ENCODE measurements at places on chromosomes 2 and 18. TPM values are rescaled to one million over a fixed set of nuclear protein-coding genes. Genes with fewer than 3 reads are reported as not detected.

GRCh38 chr2:234285541-234285940 lies 211.3 kb downstream of the ARL4C start:
- no peak overlapping the region for H3K4me3 ChIP-seq
- no peaks in the 10 kb centered on the region for H3K27me3 ChIP-seq
- H3K4me1 ChIP-seq: peaks cover 16% of the 10 kb centered on the region
- H3K27ac ChIP-seq: no peak overlapping the region

DNA sequence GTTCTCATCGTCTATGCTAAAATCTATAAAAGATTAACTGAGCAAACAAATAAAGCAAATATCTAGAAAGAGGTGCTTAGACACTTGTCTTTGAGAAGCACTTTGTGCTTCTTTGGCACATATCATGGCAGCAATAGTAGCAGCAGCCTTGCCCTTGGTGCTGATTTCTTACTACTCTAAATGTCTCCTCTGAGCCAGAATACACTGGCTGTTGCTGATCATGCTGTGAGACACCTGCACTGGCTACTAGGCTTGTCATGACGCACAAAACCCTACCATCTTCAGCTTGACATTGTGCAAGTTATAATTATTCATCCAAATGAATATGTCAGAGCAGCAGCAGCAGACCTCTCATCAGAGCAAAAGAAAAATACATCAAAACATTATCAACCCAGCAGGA lies 46.7 kb downstream of the FANCL start:
- no peaks in the 10 kb centered on the region for H3K27me3 ChIP-seq
- no peak for DNase-seq
- H3K4me3 ChIP-seq: no peak overlapping the region
- no peak overlapping the region for H3K27ac ChIP-seq

DNA sequence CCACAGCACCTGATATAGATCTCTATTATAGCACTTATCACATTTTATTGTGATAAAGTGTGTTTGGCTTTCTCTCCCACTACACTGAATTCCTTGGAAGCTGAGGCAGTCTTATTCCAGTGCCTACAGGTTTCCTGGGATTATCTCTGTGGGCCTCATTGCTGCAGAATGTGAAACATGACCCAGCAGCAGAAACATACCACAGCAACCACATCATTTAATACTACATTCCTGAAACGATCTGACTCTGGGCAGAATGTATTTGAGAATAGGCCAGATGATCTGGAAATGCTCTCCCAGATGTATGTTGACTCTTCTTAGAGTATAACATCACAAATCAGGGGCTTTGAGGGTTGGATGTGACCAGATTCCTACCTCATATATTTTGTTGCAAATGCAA lies 323.5 kb upstream of the TANK start:
- no peaks in the 10 kb centered on the region for H3K27me3 ChIP-seq
- H3K27ac ChIP-seq: no peak overlapping the region
- H3K4me1 ChIP-seq: no peaks in the 10 kb centered on the region
- no peak for DNase-seq
- no peak overlapping the region for H3K4me3 ChIP-seq
- no peaks in the 10 kb centered on the region for H3K36me3 ChIP-seq

DNA sequence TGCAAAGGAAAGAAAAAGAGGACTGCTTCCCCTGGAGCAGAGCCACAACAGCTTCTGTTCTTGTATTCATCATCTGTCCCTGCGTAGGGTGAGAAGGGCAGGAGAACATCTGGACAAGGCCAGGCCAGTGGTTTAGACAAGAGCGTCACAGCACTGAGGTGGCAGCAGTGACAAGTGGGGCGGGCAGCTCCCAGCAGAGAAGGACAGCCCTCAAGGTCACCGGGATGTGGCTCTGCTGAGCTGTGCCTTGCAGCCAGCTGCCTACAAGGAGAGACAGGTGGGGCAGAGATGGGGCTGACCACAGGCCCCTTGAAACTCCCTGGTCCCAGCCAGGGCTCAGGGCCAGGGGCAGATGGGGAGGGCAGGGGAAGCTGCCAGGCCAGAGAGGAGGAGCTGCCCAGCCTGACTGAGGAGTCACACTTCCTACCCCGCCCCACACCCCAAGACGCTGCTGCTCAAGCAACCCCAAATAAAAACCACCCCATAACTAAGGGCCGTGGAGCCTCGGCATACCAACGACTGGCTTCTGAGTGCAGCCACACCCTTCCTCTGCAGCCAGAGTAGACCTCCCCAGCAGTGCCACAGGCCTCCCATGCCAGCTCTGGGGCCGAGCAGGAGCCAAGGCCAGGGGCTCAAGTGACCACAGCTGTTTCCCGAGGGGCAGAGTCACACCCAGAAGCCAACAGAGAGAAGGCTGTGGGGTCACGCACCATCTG lies 5.4 kb downstream of the RAB11FIP5 start:
- H3K4me3 ChIP-seq: no peak overlapping the region
- no peak for DNase-seq
- no peak overlapping the region for H3K27ac ChIP-seq

- H3K4me1 ChIP-seq: no peaks in the 10 kb centered on the region
- no peaks in the 10 kb centered on the region for H3K27me3 ChIP-seq
- H3K27ac ChIP-seq: no peak overlapping the region
- H3K36me3 ChIP-seq: no peaks in the 10 kb centered on the region
- H3K4me3 ChIP-seq: no peak overlapping the region
- no peak for DNase-seq
Observed at GRCh38 chr2:136666-137065, 90.4 kb upstream of the FAM110C start.

- no peaks in the 10 kb centered on the region for H3K36me3 ChIP-seq
- no peak overlapping the region for H3K27ac ChIP-seq
- DNase-seq: no peak
- H3K4me1 ChIP-seq: peaks cover 27% of the 10 kb centered on the region
- H3K27me3 ChIP-seq: no peaks in the 10 kb centered on the region
- H3K4me3 ChIP-seq: no peak overlapping the region
Observed at GRCh38 chr18:10522574-10522973, 3.3 kb upstream of the NAPG start.

- no peaks in the 10 kb centered on the region for H3K36me3 ChIP-seq
- H3K4me3 ChIP-seq: no peak overlapping the region
- H3K27me3 ChIP-seq: no peaks in the 10 kb centered on the region
- H3K27ac ChIP-seq: no peak overlapping the region
- no peak for DNase-seq
- no peaks in the 10 kb centered on the region for H3K4me1 ChIP-seq
Observed at GRCh38 chr18:60976976-60977375, 356.3 kb upstream of the CDH20 start.

DNA sequence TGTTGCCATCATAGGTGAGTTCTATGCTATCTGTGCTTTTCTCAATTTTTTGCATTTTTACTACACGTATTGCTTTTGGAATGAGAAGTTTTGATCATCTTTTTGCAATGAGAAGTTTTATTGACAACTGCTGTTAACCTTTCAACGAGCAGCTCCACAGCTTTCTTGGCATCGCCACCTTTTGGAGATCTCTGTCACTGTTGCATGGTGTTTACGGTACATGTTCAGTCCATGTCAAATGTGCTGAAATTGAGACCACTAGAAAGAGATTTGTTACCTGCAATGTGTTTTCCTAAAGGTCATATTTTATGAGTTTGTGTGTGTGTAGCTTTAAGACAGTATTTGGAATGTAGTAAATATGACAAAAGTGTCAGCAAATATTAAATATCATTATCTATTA lies 120.8 kb downstream of the OSBPL6 start:
- no peaks in the 10 kb centered on the region for H3K27me3 ChIP-seq
- H3K27ac ChIP-seq: no peak overlapping the region
- no peak for DNase-seq
- no peaks in the 10 kb centered on the region for H3K4me1 ChIP-seq

Gene GLI2
- 4.7 TPM for total RNA-seq

DNA sequence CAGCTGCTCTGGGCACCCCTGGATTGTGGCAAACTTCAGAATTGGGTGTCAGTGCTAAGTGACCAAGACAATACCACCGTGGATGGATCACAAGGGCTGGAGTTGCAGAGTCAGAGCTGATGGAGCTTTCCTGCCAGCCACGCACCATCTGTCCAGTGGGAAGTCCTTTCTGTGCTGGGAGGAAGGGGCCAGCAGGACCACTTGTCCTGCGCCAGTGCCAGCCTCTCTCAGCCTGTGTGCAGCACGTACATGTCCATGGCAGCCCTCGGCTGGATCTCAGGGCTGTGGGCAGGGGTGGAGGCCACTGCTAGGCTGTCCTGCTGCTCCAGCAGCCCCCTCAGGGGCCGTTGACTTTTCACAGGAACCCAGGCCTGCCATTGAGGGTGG lies 33.3 kb downstream of the RAB31 start:
- no peak overlapping the region for H3K4me3 ChIP-seq
- H3K4me1 ChIP-seq: peaks cover 24% of the 10 kb centered on the region
- no peaks in the 10 kb centered on the region for H3K27me3 ChIP-seq
- no peak overlapping the region for H3K27ac ChIP-seq

Gene IL36G
- not detected for total RNA-seq

Gene IL1F10
- not detected for total RNA-seq

Gene CTAGE1
- total RNA-seq: not detected

GRCh38 chr18:29012364-29012763 lies 835.4 kb upstream of the CDH2 start:
- H3K27me3 ChIP-seq: no peaks in the 10 kb centered on the region
- H3K27ac ChIP-seq: no peak overlapping the region
- H3K4me3 ChIP-seq: no peak overlapping the region
- H3K36me3 ChIP-seq: no peaks in the 10 kb centered on the region

DNA sequence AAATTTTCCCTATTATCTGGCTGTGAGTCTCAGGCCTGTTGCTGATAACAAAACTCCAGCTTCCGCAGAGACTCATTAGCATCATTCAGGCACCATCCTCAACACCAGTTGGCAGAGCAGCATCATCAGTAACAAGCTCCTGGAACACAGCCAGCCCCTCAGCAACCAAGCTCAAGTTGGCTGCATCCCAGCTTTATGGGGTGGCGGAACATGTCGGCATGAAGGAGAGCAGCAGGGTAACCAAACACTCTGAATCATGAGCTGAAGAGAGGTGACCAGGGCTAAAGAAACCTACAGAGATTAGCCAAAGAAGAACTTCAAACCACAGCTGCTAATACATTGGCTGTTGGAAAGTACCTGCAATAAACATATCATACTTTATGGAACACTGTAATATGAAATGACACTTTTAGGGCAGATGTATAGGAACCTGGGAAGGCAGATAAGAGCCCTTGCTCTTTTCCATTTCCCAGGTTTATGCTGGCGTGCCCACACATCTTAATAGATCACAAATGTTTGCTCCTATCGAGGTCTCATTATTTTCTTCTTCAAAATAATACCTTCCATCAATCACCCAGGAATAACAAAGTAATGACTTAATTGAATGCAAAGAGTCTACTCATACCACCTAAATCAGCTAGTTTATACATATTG lies 63.8 kb downstream of the PDE11A start:
- no peak overlapping the region for H3K4me3 ChIP-seq
- H3K4me1 ChIP-seq: no peaks in the 10 kb centered on the region
- DNase-seq: no peak

Gene DSC2
- 17.2 TPM for total RNA-seq

DNA sequence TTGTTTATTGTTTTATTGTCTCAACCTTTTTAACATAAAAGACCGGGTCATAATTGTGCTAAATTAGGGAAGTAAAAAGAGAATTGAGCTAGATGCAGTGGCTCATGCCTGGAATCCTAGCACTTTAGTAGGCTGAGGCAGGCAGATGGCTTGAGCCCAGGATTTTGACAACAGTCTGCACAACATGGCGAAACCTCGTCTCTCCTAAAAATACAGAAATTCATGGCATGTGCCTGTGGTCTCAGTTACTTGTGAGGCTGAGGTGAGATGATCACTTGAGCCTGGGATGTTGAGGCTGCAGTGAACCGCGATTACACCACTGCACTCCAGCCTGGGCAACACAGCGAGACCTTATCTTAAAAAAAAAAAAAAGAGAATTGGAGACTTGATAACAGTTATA lies 104.2 kb upstream of the TTC27 start:
- H3K4me3 ChIP-seq: no peak overlapping the region
- H3K36me3 ChIP-seq: peaks cover 91% of the 10 kb centered on the region
- DNase-seq: no peak
- H3K4me1 ChIP-seq: no peaks in the 10 kb centered on the region
- no peak overlapping the region for H3K27ac ChIP-seq
- H3K27me3 ChIP-seq: no peaks in the 10 kb centered on the region

Gene DSG3
- total RNA-seq: 0.12 TPM

Gene CIB4
- not detected for total RNA-seq

DNA sequence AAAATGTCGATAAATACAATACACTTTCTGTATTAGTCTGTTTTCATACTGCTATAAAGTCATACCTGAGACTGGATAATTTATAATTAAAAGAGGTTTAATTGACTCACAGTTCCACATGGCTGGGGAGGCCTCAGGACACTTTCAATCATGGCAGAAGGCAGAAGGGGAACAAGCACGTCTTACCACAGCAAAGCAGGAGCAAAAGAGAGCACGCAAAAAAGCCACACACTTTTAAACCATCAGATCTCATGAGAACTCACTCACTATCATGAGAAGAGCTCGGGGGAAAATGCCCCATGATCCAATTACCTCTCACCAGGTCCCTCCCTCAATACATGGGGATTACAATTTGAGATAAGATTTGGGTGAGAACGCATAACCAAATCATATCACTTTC lies 256.7 kb downstream of the ANAPC1 start:
- peaks cover 9% of the 10 kb centered on the region for H3K4me1 ChIP-seq
- no peaks in the 10 kb centered on the region for H3K27me3 ChIP-seq
- DNase-seq: no peak
- H3K27ac ChIP-seq: no peak overlapping the region

GRCh38 chr2:237500681-237501424 lies 13.8 kb downstream of the MLPH start:
- H3K36me3 ChIP-seq: peaks cover 14% of the 10 kb centered on the region
- no peak overlapping the region for H3K4me3 ChIP-seq
- no peaks in the 10 kb centered on the region for H3K27me3 ChIP-seq

DNA sequence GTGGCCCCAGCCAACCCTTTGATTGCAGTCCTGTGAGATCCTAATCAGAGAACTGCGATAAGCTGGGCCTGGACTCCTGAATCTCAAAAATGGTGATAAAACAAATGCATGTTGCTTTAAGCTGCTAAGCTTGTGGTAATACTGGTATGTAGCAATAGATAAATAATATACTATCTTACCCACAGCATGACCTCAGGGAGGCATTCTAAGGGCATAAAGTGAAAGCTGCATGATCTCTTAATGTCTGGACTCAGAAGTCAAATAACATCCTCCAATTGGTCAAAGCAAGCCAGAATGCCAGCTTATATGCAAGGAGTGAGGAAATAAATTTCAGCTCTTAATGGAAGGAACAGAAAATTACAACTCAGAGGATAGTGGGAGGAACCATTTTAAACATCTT lies 246.1 kb downstream of the FSIP2 start:
- no peaks in the 10 kb centered on the region for H3K27me3 ChIP-seq
- no peaks in the 10 kb centered on the region for H3K4me1 ChIP-seq
- H3K27ac ChIP-seq: no peak overlapping the region
- H3K36me3 ChIP-seq: no peaks in the 10 kb centered on the region
- H3K4me3 ChIP-seq: no peak overlapping the region
- DNase-seq: no peak
